ENCODE measurements at places on chromosomes 4 and X. TPM values are rescaled to one million over a fixed set of nuclear protein-coding genes. Genes with fewer than 3 reads are reported as not detected.
A peak's percentile ranks its signal among the peaks of the same experiment; 100 is the strongest.

Gene NRK
- not detected for polyA plus RNA-seq

Gene ELMOD2
- 7.6 TPM for polyA plus RNA-seq

DNA sequence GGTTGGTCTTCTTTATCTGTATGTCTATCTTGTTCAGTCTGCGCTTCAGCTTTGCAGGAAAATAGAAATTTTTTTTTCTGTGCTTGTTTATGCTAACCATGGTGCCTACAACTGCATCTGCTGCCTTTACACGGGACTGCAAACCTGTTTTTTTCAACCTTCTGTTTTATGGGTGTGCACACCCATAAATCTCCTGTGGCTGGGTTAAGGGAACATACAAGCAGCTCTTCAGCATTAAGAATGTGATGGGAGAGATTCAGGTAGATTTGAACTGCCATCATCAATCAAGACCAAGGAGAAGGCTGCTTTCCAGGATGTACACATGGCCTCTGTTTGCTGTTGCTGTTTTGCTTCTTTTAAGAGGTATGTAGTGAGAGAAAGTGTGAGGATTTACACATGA is 502.9 kb downstream of the ANKRD50 start:
- no peak overlapping the region for H3K27ac ChIP-seq
- no peaks in the 10 kb centered on the region for H3K36me3 ChIP-seq
- no peaks in the 10 kb centered on the region for H3K27me3 ChIP-seq
- DNase-seq = no peak

DNA sequence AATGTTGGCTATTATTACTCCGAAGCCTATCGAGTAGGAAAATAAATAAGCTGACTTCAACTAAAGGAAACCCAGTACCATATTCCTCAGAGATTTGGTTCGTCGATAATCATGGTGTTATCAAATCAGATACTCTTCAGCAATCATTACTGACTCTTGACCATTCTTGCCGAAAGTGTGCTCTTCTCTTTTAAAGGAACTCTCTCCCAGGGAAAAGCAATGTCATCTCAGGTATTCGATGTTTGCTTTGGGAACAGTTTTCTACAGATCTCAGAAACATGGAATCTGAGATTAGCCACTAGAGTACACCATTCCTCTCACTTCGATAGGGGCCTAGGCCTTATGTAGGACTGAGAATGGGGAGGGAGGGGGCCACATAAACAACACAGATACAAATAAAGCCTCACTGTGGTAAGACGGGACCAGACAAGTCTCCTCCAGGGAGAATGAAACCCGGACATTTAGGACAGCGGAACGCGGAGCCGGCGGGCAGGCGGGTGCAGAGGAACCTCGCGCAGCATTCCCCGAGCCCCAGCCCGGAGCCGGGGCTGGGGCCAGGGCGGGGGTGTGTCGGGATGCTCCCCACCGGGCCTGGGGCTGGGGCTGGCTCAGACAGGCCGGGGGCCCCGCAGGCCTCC is 581 bp downstream of the DNAJB14 start:
- peak overlapping the region; percentile 77 for H3K4me3 ChIP-seq
- H3K4me1 ChIP-seq = peaks cover 58% of the 10 kb centered on the region
- H3K36me3 ChIP-seq = peaks cover 3% of the 10 kb centered on the region
- H3K27ac ChIP-seq = peak overlapping the region; percentile 82

DNA sequence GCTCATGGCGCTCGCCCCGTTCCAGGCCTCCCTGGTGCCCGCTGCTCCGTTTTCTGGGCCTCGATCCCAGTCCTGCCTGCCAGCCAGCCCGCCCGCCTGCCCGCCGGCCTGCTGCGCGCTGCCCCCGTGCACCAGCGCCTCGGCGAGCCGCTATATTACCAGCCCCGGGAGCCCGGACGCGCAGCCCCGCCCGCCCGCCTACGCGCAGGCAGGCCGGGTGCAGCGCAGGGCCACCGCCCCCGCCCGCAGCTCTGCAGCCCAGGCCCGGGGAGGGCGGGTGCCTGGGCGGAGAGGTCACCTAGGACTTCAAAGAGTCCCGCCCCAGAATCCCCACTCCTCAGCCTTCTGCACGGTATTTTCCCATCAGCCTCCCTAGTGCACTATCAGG is at the start of gene MAOB:
MAOB (minus strand) TSS at position 157 of the 388 bp plus-strand sequence; CDS start at position 6, 151 bp downstream.
- peaks cover 11% of the 10 kb centered on the region for H3K27me3 ChIP-seq
- no peaks in the 10 kb centered on the region for H3K36me3 ChIP-seq
- no peaks in the 10 kb centered on the region for H3K4me1 ChIP-seq
- H3K27ac ChIP-seq = no peak within 1 kb of the TSS
- no peak within 1 kb of the TSS for H3K4me3 ChIP-seq
- no peak for DNase-seq

- peak; percentile 9 for DNase-seq
- peak overlapping the region; percentile 28 for H3K27ac ChIP-seq
- peaks cover 46% of the 10 kb centered on the region for H3K4me1 ChIP-seq
- H3K36me3 ChIP-seq = no peaks in the 10 kb centered on the region
Observed at GRCh38 chrX:17680732-17681413, 56.4 kb upstream of the SCML1 start.

GRCh38 chr4:184396570-184397515 is 77.5 kb downstream of the IRF2 start:
- H3K4me1 ChIP-seq = peaks cover 72% of the 10 kb centered on the region
- H3K4me3 ChIP-seq = no peak overlapping the region
- no peak overlapping the region for H3K27ac ChIP-seq
- DNase-seq = no peak
- no peaks in the 10 kb centered on the region for H3K27me3 ChIP-seq
- H3K36me3 ChIP-seq = peaks cover 34% of the 10 kb centered on the region

Measured in CD14-positive monocyte (primary cell).